ENCODE measurements at places on chromosomes 13 and 19.
A peak's percentile ranks its signal among the peaks of the same experiment; 100 is the strongest.

DNA sequence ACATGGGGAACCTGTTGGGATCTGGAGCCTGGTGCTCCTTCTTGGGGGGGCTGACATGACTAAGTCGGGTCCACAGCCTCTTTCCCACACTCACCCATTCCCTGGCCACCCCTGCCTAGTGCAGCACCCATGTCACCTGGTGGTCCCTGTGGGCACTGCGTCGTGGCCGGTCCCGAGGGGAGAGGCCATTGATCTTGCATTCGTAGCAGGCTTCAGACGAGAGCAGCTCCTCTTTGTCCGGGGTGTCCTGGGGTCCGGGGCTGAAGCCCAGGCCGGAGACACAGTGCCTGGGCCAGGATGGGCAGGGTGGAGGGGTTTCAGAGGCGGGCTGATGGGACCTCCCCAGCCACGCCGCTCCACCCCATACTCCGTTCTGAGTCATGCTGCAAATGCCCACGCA, 19.4 kb downstream of the CCL25 start:
- no peak overlapping the region for H3K27ac ChIP-seq
- no peaks in the 10 kb centered on the region for H3K36me3 ChIP-seq
- DNase-seq, result no peak
- peaks cover 9% of the 10 kb centered on the region for H3K27me3 ChIP-seq
- H3K4me3 ChIP-seq, result no peak overlapping the region

DNA sequence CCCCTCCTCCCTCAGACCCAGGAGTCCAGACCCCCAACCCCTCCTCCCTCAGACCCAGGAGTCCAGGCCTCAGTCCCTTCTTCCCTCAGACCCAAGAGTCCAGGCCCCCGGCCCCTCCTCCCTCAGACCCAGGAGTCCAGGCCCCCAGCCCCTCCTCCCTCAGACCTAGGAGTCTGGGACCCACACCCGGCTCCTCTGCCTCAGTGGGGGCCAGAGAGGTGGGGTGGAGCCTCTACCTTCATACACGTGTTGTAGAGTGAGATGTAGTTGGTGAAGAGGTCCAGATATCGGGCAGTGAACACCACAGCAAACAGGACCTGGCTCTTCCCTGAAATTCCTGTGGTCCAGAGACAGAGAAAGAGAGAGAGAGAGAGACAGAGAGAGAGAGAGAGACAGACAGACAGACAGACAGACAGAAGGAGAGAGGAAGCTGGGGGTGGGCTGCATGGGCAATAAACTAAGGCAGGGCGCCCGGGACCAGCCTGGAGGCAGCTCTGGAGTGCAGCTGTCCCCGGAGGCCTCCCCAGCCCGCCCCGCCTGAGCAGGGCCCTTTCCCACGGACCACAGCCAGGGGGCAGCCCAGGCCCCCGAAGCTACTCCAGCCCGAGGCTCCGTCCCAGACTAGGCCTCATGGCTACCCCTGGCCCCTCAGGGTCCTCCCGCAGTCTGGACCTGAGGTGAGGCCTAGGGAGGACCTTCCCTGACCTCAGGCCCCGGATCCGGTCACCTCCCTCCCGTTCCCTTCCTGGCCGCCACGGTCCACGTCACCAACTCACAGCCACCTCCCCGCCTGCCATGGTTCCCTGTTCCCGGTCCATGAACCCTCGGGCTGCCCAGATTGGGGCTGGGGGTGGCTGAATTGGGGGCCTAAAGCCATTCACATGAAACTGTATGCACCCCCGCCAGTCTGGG, 907 bp downstream of the KDELR1 start:
- H3K4me3 ChIP-seq, result peak overlapping the region; percentile 98
- peak overlapping the region; percentile 94 for H3K27ac ChIP-seq
- peaks cover 6% of the 10 kb centered on the region for H3K36me3 ChIP-seq
- DNase-seq, result peak; percentile 37
- peaks cover 22% of the 10 kb centered on the region for H3K4me1 ChIP-seq

DNA sequence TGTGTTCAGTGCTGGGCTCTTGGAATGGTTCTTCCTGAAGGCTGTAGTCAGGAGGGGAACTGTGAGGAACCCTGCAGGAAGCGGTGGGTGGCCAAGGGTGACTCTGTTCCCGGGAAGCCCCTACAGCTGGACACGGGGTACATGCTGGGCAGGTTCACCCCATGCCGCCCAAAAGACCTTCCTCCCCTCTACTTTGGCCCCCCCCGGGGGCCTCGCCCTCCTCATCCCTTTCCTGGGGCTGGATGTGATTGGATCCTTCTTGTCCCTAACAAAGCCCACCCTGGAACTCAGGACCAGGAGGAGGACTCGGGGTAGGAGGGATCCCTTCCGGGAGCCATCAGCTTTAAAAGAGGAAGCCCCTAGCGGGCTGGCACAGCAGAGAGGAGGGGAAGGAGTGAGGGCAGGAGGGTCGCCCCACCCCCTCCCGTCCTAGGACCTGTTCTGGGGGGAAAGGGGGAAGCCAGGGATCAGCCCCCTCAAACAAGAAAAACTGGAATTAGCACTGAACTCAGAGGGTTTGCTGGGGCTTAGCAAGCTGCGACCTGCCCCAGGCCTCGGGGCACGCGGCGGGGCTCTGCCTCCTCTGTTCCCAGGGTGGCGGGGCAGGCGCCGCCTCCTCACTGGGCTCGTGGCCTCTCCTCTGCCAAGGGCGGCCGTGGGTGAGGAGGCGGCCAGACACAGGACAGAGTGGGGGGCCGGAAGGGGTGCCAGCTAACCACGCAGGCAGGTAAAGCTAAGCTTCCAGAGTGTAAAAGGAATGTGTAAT, 4.0 kb downstream of the CEBPA start:
- no peaks in the 10 kb centered on the region for H3K36me3 ChIP-seq
- peaks cover 36% of the 10 kb centered on the region for H3K4me1 ChIP-seq

DNA sequence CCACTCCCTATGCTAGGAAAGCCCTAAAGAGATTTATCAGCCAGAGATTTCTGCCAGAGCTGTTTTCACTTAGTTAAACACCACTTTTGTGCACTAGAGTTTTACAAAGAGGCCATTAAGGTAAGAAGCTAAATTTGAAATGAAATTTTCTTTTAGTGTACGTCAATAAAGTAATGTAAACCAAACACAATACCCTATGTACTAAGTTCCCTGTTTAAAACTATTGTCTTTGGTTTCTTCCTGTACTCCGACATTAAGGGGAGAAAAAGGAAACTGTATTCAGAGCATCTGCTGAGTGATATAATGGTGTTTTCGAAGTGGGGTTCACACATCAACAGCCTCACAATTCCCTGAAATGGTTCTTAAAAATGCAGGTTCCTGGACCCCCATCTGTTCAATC, 40.7 kb upstream of the STARD13 start:
- H3K4me3 ChIP-seq, result no peak overlapping the region
- no peaks in the 10 kb centered on the region for H3K36me3 ChIP-seq
- DNase-seq, result no peak
- H3K4me1 ChIP-seq, result peaks cover 60% of the 10 kb centered on the region
- no peaks in the 10 kb centered on the region for H3K27me3 ChIP-seq
- no peak overlapping the region for H3K27ac ChIP-seq

GRCh38 chr19:18396471-18397241, 766 bp downstream of the LRRC25 start:
- peaks cover 2% of the 10 kb centered on the region for H3K27me3 ChIP-seq
- no peak overlapping the region for H3K27ac ChIP-seq
- no peak for DNase-seq
- peaks cover 14% of the 10 kb centered on the region for H3K4me1 ChIP-seq
- no peak overlapping the region for H3K4me3 ChIP-seq
- H3K36me3 ChIP-seq, result no peaks in the 10 kb centered on the region

GRCh38 chr13:80030491-80030890, 310.4 kb downstream of the SPRY2 start:
- no peaks in the 10 kb centered on the region for H3K36me3 ChIP-seq
- H3K4me1 ChIP-seq, result peaks cover 30% of the 10 kb centered on the region
- DNase-seq, result peak; percentile 54

GRCh38 chr19:40091205-40092129, 724 bp upstream of the ZNF780A start:
- H3K4me3 ChIP-seq, result peak overlapping the region; percentile 100
- no peak for DNase-seq
- H3K36me3 ChIP-seq, result peaks cover 21% of the 10 kb centered on the region
- H3K4me1 ChIP-seq, result peaks cover 33% of the 10 kb centered on the region

GRCh38 chr19:35585848-35586247, at the start of gene PMIS2:
TSS of gene PMIS2 (plus strand) at chr19:35586173. CDS start at chr19:35586260, 87 bp downstream.
- H3K27ac ChIP-seq, result no peak within 1 kb of the TSS
- no peak for DNase-seq
- H3K4me1 ChIP-seq, result no peaks in the 10 kb centered on the region
- H3K4me3 ChIP-seq, result no peak within 1 kb of the TSS

GRCh38 chr19:49110567-49110966, 3.6 kb upstream of the LIN7B start:
- H3K4me1 ChIP-seq, result peaks cover 56% of the 10 kb centered on the region
- peak overlapping the region; percentile 72 for H3K27ac ChIP-seq
- H3K4me3 ChIP-seq, result peak overlapping the region; percentile 1
- H3K36me3 ChIP-seq, result peaks cover 25% of the 10 kb centered on the region

GRCh38 chr13:94332359-94333096, 147.0 kb downstream of the DCT start:
- H3K27ac ChIP-seq, result no peak overlapping the region
- peaks cover 1% of the 10 kb centered on the region for H3K27me3 ChIP-seq
- H3K36me3 ChIP-seq, result no peaks in the 10 kb centered on the region
- H3K4me3 ChIP-seq, result no peak overlapping the region

- H3K27me3 ChIP-seq, result peaks cover 24% of the 10 kb centered on the region
- peaks cover 37% of the 10 kb centered on the region for H3K4me1 ChIP-seq
- peak overlapping the region; percentile 99 for H3K27ac ChIP-seq
These were observed 26.9 kb downstream of the GAS6 start for GRCh38 chr13:113836768-113837559.

DNA sequence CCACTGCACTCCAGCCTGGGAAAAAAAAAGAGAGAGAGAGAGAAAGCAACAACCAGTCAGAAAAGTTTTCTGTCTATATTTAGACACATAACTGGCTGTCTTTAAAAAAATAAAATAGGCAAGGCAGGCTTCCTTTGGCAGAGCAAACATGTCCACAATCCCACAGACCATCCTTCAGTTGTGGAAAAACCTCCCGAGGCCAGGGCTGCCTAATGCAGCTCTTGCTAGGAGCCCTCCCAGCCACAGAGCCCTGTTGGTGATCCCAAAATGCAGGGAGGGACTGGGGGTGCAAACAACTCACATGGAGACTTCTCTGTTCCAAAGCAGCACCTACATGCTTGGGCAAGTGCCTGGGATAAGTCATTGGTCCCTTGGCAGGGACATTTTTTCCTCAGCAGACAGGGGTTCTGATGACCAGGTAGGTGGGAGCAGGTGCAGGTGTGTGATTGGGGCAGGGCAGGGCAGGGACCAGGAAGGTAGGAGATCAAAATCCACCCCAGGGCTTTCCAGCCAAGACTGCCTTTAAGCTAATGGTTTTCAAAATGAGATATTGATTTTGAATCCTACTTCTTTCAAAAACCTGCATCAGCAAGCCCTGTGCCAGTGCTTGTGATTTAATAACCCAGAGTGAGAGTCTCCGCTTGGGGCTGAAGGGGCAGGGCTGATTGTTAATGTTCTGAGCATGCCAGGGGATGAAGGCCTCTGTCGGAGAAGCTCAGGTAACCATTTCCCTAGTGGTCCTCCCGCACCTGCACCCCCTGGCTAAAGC, 178.5 kb downstream of the USP12 start:
- H3K27me3 ChIP-seq, result peaks cover 18% of the 10 kb centered on the region
- H3K27ac ChIP-seq, result no peak overlapping the region
- no peak for DNase-seq
- H3K36me3 ChIP-seq, result no peaks in the 10 kb centered on the region

DNA sequence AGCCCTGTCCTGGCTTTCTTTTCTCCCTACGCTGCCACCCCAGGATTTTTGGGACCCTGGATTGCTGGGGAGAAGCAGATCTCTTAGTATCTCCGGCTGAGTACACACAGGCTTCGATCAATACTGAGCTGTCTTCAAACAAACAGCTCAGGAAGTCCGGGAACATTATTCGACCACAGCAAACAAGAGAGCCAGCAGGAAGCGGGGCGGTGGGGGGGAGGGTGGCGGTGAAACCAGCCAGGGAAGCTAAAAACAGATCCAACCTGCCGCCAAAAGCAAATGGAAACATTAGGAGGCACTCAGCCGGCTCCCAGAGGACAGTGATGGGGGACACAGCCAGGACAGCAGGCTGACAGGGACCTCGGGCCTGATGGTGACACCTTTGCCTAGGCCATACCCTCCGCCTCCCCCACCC, 12.2 kb upstream of the BCAM start:
- no peaks in the 10 kb centered on the region for H3K36me3 ChIP-seq
- peaks cover 12% of the 10 kb centered on the region for H3K4me1 ChIP-seq
- H3K27ac ChIP-seq, result no peak overlapping the region
- H3K27me3 ChIP-seq, result peaks cover 8% of the 10 kb centered on the region

DNA sequence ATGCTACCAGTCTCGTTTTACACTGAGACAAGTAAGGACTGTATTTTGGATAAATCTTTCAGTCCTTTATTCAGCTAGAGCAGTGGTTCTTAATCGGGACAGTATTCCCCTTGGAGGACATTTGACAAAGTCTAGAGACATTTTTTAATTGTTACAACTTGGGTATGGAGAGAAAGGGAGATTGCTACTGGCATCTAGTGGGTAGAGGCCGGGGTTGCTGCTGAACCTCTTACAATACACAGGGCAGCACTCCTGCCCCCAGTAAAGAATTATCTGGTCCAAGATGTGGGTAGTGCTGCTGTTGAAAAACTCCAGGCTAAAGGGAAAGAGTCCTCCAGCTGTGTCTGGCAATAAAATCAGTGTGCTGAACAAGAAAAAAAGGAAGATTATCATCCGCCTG, 334.8 kb downstream of the SLC7A1 start:
- H3K27ac ChIP-seq, result no peak overlapping the region
- DNase-seq, result no peak
- no peaks in the 10 kb centered on the region for H3K36me3 ChIP-seq
- no peaks in the 10 kb centered on the region for H3K4me1 ChIP-seq

GRCh38 chr13:58587183-58587582, 955.6 kb downstream of the PCDH17 start:
- no peak for DNase-seq
- H3K4me3 ChIP-seq, result no peak overlapping the region
- H3K27me3 ChIP-seq, result no peaks in the 10 kb centered on the region
- no peaks in the 10 kb centered on the region for H3K36me3 ChIP-seq
- no peak overlapping the region for H3K27ac ChIP-seq
- no peaks in the 10 kb centered on the region for H3K4me1 ChIP-seq

DNA sequence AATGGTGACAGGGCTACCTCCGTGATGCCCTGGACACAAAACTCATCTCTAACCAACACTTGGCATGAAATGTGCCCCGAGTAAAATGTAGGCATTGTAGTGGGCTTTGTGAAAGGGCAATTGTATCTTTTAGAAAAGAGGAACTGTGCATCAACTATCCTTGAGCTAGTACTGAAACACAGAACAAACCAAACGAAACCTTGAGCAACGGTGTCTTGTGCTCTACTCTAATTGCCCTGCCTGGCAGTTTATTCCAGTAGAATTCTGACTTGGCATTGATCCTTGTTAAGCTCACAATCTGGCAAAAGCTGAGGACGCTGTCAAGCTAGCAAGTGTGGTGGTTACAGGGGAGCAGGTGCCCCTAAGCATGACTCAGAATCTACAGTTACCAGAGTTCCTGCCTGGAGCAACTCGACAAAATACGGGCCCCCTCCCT, 707.1 kb upstream of the SPRY2 start:
- H3K4me3 ChIP-seq, result no peak overlapping the region
- no peaks in the 10 kb centered on the region for H3K4me1 ChIP-seq
- no peak for DNase-seq
- H3K27me3 ChIP-seq, result no peaks in the 10 kb centered on the region

Data from HFFc6 (cell line).